Stimulated activated naive CD4-positive, alpha-beta T cell treated with Interleukin-2 at 50 U/mL for 16 hours (primary cell): ENCODE measurements at places on chromosomes 7 and 10.

DNA sequence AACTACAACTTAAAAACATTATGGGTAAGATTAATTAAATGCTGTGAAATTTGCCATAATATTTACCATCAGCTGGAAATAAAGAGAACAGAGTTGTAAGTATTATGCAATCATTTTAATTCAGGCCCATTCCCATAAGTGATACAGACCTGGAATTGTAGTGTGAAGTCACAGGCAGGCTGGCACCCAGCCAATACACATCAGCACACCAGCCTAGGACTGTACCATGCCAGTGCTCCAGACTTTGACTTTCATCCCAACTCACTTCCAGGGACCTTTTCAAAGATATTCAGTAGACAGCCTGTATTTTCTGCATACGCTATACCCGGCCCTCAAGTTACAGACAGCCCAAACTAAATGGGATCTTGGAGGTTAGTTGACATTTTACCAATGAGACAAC, 143.3 kb downstream of the TES start:
- no peak for DNase-seq

DNA sequence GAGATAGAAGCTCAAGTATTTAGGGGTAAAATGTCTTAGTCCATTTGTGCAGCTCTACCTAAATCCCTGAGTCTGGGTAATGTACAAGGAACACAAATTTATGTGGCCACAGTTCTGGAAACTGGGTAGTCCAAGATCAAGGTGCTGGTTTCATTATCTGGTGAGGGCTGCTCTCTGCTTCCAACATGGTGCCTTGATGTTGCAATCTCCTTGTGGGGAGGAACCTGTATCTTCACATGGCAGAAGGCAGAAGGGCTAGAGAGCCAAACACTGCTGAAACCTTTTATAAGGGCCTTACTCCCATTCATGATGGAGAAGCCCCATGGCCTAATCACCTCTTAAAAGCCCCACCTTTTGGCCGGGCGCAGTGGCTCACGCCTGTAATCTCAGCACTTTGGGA, 8.7 kb upstream of the BAZ1B start:
- DNase-seq, result no peak

- no peak for DNase-seq
Observed at GRCh38 chr10:124721330-124722045, 22.7 kb downstream of the FAM53B start.

DNA sequence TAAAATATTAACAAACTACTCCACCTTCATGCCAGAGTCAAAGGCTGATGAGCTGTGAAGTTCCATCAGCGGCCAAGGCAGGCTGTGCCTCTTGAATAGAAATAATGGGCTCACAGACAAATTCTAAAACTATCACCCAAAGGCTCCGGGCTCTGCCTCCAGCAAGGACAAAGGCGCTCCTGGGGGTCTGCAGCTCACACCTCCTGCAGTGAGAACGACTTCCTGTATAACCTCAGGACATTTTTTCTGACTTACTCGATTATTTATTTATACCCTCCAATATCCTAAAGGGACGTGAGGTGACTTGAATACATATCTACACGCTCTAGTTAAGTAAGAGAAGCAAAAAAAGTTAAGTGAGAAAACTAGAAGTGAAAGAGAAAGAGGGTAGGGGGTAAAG, 500.7 kb downstream of the CCSER2 start:
- no peak for DNase-seq

DNA sequence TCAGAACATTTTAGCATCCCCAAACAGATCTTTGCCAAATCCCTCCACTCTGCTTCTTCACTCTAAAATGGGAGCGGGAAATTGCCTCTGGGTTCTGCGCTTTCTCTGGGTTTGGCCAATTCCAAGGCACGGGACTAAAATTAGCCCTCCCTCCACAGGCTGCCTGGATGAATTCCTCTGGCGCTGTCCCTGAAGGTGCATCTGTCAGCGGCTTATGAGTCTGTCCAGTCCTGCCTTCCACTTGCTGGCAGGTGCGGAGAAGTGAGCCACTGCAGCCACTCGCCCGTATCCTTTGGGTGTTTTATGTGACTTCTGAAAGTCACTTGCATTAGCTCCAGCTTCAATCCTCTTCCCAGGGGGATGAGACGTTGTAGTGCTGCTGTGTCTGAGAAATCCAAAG, 121.6 kb downstream of the SH2D4B start:
- no peak for DNase-seq

GRCh38 chr10:100359030-100359432, 12.0 kb downstream of the SCD start:
- no peak for DNase-seq

DNA sequence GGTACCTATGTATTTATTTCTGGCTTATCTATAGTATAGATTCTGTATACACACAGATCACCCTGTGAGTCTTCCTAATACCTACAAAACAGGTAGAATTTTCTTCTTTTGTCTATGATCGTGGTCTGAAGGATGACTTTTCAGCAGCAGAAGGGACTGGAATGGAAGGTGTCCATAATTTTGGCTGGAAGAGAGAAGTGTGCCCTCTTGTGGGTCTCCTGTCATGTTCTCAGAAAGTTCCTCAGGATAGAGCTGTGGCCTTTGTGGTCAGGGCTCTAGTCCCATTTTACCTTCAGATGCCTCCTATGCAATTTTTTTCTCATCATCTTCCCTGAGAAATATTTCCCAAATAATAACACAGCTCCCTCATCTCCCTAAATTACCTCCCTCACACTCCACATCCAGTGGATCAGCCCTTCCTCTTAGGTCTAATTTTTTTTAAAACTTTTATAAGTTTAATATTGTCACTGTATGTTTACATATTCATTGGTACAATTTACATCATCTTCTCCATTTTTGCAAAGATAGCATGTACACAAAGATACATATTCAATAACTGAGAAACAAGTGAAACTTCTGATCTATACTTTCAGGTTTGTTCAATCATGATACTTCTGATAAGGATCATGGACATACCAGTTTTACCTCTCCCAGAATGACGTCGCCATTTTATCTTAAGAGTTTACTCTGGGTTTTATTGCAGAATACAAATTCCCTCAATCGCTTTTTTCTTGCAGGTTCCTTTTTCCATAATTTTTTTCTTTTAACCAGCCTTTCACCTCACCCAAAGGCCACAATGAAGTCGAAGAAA, 112.7 kb downstream of the REEP3 start:
- DNase-seq, result no peak

- DNase-seq, result no peak
Observed at GRCh38 chr10:92024700-92025099, 101.1 kb downstream of the BTAF1 start.

GRCh38 chr10:38093816-38094157, 350 bp upstream of the ZNF37A start:
- no peak for DNase-seq

DNA sequence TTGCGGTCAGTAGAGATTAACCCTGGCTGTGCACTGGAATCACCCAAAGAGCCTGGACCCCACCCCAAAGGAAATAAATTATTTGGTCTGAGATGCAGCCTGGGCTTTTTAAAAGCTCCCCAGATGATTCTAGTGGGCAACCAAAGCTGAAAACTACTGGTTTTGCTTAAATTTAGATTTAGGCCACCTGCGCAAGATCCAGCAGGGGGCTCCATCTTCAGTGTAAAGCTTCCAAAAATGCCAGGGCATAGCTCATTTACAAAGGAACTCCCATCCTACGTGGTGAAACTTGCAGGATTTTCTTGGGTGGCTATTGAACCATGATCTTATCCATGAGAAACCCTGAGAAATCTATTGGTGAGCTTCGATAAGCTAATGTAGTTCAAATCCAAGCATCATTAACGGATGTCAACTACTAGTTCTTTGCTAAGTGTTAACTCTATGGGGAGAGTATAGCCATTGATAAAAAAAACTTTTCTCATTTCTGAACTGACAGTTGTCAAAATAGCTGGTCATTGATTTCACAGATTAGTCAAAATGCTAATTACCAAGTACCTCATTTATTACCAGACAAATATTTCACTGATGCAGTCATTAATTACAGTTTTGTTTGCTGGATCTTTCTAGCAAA, 315.3 kb downstream of the LHFPL3 start:
- DNase-seq, result no peak

GRCh38 chr10:119853574-119853973, 19.1 kb downstream of the MCMBP start:
- no peak for DNase-seq

- no peak for DNase-seq
Observed at GRCh38 chr7:130350945-130351790, 6.6 kb downstream of the CPA5 start.

DNA sequence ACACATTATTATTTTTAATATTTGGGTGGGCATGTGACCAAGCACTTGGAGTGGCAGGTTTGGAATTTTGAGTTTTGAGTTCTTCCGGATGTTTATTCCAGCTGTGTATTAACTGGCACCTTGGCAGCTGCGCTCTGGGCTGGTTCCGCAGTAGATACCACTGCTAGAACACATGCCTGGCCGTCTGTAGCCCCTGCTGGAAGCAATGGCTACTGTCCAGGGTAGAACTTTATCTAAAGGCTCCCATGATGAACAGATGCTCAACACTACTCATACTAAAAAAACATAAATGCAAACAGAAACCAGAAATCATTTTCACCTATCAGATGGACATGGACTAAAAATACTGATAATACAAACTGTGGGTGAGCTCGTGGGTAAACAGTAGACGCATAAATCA, 19.4 kb upstream of the SH3PXD2A start:
- DNase-seq, result no peak

DNA sequence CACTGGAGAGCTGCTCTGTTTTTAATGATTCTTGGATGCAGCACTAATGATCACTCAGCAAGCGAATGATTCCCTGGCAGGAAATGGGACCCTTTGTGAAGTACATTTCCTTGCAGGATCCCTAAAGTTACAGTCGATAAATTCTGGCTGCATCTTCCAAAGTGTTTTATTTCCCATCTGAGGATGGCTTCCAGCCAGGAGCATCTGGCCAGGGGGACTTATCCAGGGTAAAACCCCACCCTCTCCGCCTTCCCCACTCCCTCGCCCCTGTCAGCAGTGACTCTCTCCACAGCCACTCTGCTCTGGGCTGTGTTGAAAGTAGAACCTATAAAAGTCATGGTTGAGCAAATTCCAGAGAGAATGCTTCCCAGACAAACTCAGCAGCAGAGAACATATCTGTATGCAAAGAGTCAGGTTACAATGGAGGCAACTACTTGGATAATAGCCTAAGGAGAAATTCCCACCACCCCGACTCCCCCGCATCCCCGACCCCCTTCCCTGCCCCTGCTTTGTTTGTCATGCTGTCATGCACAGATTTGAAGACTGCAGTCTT, 111.0 kb upstream of the ANLN start:
- no peak for DNase-seq

DNA sequence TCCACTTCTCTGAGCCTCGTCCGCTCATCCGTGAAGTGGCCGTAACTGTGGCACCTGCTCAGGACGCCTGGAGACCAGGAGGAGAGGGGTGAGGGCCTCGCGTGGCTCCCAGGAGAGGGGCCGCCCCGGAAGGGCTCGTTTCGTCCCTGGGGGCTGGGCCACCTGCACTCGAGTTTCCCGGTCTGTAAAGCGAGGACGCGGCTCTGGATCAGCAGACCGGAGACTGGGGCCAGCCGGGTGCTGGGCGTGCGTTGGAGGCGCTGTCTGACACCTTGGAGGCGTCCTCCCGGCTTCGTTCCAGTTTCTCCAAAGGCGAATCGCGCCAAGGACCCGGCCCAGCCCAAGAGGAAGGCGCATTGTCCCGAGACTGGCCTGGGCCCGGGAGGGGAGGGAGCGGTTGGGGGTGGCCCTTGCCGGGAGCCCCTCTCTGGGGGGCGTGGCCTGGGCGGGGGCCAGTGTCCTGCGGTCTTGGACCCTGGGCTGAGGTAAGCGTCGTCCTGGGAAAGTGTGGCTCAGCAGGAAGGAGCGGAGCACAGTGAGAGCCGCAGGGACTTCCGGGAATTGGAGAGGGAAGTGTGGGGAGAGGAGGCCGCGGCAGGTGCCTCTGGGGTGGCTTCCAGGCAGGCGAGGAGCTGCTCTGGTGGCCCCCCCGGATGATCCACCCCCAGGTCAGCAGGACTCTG, 89.6 kb downstream of the FOXL3 start:
- no peak for DNase-seq

DNA sequence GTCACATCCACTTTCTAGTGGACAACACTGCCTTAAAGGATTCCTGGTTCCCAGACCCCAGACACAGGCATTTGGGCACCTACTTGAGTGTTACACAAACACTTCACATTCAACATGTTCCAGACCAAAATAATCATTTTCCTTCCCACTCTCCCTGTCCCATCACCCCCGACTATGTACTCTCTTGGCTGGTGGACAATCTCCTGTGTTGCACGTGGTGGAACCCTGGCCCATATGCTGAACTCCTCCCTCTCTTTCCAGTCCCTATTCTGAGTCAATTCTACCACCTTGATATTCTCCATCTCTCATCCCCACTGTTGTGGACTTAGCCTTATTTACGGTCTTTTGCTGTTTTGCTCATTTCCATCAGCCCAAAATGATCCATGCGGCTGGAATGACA, 8.3 kb upstream of the SEPHS1 start:
- DNase-seq, result no peak

GRCh38 chr7:151665368-151665767, 145.7 kb upstream of the RHEB start:
- no peak for DNase-seq

- DNase-seq, result no peak
Observed at GRCh38 chr7:81180573-81180972, 261.7 kb upstream of the SEMA3C start.

DNA sequence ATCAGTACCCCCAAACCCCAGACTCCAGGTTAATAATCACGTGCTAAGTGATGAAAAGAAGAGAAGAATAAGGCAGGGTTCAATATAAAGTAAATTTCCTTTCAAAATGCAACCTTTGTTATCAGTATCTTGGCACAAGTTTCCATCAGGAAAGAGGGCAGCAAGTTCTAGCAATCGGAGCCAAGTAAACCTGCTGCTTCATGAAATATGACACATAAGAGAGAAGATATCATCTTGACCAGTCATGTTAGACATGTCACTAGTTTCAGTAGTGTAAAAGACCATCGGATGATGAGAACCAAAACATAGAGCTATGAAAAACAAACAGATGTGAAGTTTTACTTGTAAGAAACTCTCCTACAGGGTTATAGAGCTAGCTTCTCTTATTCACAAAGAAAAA, 44.0 kb downstream of the AASS start:
- DNase-seq, result no peak

DNA sequence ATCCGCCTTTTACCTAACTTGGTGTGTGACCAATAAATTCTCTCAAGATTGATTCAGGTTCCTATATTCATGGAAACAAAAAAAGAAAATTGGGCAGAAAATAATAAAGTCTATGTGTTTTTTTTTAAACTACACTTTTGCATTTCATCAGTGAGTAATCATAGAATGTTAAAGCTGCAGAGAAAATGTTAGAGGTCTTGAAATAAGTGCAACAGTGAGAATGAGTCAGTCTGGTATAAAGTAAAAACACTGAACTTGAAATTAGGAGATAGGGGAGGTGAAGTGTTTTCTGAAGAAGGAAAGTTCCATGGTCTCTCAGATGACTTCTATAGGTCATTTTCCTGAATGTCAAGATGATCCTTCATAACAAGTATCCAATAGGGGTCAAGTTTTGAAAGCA, 202.6 kb upstream of the NRP1 start:
- DNase-seq, result no peak

GRCh38 chr10:14040787-14041631, 289.7 kb downstream of the FRMD4A start:
- DNase-seq, result no peak
